ENCODE measurements at places on chromosomes 7 and 10. TPM values are rescaled to one million over a fixed set of nuclear protein-coding genes. Genes with fewer than 3 reads are reported as not detected.

Gene SPDYE6
- total RNA-seq, result not detected

DNA sequence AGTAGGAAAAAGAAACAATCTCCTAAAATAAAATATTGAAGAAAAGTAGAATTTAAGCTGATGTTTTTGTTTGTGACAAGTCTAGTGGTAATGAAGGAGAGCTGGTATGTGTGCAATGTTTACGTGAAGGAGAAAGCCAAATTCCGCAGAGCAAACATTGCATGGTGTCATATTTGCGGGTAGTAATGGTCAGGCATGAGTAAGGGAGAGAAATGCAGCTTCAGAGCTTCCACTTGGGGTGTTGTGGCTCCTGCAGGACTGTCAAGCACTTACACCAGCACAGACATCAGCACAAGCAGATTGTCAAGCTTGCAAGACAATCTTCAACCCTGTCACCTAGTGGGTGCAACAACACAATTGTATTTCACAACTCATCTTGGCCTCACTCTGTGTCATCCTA lies 136.5 kb upstream of the ETV1 start:
- no peak for DNase-seq

- no peak for DNase-seq
Measured at GRCh38 chr7:106054971-106055532, 57.1 kb downstream of the SYPL1 start.

DNA sequence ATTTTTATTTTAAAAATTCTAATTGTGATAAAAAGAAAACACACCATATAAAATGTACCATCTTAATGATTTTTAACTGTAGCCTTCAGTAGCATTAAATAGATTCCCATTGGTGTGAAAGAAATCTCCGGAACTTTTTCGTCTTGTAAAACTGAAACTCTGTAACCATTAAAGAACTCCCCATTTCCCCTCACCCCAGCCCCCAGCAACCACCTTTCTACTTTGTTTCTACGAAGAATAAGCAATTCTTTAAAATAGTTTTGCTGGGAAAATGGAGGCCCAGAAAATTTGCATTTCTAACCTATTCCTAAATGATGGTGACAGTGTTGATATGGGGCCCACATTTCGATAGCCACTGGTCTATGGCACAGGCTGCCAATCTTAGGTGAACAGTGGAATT lies 305.4 kb upstream of the PFKP start:
- DNase-seq, result no peak

DNA sequence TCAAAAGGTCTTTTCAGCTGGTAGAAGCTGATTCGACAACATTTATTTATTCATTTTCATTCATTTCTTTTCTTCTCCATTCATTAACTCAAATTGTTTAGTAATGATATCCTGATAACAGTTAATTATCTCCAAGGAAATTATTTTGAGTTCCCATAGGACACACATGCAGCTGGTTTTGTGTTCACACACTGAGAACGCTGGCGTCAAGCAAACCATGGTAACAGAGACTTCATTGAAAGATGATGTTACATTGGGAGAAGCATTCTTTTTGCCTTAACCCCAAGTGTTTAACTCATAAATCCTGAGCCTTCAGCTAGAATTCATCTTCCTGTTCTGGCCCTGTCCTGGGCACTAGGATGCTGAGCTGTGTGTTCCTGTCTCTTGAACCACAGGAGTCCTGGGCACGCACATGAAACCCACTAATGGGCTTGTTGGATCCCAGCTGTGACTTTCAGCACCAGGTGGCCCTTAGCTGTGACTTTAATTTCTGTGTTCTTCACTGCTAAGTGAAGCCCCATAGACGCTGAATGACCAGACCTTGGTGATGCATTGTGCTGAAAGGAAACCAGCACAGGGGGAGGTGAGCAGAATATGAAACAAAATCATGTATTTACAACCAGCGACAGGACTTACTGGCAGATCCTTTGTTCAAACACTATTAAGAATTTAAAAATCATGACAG lies 121.5 kb upstream of the PRSS58 start:
- no peak for DNase-seq

GRCh38 chr10:77034795-77035194 lies 602.8 kb downstream of the KCNMA1 start:
- no peak for DNase-seq

DNA sequence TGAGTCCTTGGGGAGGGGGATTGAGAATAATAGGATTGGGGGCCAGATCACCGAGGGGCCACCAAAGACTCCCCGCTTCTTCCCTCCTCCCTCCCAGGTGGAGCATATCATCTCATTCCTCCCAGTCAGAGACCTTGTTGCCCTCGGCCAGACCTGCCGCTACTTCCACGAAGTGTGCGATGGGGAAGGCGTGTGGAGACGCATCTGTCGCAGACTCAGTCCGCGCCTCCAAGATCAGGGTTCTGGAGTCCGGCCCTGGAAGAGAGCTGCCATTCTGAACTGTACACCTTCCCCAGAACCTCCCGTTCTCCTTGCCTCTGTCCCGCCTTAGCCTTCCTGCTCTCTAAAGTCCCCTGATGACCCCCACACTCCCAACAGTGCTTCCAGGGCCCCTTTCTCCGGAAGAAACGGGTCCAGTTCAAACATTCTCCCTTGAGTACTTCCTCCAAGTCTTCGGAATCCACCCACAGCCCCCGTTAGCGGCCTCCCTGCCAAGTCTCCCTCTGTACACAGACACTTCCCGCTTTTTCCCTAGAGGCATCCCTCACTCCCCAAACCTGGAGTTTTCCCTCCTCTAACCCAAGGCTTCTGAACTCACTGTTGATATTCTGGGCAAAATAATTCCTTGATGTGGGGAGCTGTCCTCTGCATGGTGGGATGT lies 4.1 kb downstream of the FBXO24 start:
- no peak for DNase-seq

GRCh38 chr7:121796936-121797656 lies 75.9 kb upstream of the PTPRZ1 start:
- DNase-seq, result no peak

GRCh38 chr7:27520815-27521790 lies 141.6 kb downstream of the HIBADH start:
- peak; percentile 24 for DNase-seq

DNA sequence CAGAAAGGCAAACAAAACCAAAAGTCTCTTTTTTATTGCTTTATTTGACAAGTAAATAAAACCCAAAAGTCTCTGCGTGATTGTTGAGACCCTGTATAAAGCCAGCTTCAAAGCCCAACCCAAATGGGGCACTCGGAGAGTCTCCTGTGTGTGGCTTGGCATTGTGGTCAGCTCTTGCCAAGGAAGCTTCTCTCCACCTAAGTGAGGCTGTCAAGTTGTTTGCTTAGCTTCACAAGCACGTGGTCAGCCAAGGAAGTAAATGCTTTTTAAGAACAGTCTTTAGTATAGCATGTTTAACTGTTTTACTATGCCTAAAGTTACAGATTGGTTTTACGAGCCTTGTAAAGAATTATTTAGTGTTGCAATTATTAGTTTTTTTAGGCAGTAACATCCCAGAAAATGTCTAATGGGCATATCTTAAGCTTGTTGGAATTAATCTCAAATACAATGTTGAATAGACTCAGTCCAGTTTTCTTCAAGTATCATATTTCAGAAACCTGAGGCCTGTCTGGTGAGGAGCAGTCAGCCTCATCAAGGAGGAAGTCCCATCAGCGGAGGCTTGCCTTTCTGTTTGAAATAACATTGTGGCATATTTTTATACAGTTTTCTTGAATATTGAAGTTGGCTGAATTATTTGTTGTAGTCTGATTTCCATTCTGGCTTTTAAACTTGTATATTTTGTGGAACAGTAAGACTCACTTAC lies 144.3 kb downstream of the ANKRD30A start:
- DNase-seq, result no peak

All from omental fat pad (tissue), 4 donors.